NB4 (cell line): ENCODE measurements at places on chromosomes 7 and 10.

- no peak for DNase-seq
Observed at GRCh38 chr7:79452495-79453265, 787 bp downstream of the MAGI2 start.

- no peak for DNase-seq
Observed at GRCh38 chr10:29588629-29589421, 45.9 kb downstream of the SVIL start.

- peak; percentile 83 for DNase-seq
Observed at GRCh38 chr10:12333380-12334185, 15.8 kb upstream of the CAMK1D start.

DNA sequence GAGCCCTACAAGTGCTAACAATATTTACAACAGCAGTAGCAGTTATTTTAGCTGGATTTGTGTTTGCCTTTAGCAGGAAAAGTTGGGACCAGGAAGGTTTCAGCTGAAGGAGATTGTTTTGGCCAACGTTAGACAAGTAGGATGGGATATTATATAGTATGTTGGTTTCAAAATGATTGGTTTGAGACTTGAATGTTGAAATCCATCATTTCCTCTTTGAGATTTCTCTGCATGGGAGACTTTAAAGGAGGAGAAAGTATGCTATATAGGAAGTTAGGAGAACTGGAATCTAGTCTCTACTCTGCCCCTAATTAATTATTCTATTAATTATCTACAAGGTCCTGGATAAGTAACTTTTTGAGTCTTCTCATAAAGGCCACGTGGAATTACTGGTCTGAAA, 263.8 kb downstream of the PTEN start:
- DNase-seq = no peak

DNA sequence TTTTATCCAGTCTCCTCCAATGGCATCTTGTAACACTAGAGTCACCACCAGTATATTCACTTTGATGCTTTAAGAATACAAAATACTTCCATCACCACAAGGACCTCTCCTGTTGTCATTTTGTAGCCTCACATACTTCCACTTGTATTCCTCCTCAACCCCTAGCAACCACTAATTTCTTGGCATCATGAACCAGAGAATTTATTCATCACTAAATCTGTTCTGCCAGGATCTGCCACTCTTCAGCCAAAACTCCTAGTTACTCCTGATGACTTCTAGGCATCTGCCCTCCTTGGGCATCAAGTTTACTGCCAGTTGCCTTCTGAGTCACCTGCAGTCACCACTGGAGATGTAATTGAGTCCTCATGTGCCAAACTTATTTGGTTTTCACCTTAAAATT, 906.8 kb downstream of the CNTNAP2 start:
- DNase-seq = no peak

DNA sequence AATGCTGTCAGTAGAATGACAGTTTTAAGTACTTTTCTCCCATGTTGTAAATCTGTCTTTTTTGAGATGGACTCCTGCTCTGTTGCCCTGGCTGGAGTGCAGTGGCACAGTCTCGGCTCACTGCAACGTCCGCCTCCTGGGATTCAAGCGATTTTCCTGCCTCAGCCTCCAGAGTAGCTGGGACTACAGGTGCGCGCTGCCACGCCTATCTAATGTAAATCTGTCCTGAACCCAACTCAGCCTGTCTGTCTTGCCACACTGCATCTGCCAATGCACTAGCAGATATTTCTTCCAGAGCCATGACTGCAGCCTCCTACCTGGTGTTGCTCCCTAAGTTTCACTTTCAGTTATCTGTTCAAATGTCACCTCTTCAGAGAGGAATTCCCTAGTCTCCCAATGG, 264.1 kb downstream of the PHF14 start:
- no peak for DNase-seq

DNA sequence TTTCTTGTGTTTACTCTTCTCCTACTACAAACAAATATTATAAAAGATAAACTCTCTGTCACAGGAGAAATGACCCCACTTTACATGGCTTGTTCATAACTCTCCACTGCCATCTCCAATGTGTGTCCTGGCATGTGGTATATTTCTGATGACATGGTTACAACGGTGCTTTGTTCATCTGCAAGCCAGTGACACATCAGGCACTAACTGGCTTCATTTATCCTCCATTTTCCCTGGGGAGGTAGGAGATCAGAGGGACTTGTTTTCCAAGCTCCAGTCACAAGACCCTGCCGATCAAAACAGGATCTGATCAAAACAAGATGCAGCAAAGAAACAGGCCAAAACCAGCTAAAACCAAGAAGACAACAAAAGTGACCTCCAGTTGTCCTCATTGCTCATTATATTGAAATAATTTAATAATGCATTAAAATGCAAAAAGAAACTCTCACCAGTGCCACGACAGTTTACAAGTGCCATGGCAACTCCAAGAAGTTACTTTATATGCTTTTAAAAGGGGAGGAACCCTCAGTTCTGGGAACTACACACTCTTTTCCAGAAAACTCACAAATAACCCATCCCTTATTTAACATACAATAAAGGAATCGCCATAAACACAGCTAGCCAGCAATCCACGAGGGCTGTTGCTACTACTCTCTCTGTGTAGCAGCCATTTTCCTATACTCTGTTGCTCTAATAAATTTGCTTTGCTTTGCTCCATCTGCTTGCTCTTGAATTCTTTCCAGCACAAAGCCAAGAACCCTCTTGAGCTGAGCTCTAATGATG, 224.2 kb downstream of the XPNPEP1 start:
- DNase-seq = no peak

- no peak for DNase-seq
Observed at GRCh38 chr7:10798044-10798443, 175.6 kb upstream of the PHF14 start.

GRCh38 chr10:35351021-35351420, 14.7 kb downstream of the CCNY start:
- DNase-seq = no peak

DNA sequence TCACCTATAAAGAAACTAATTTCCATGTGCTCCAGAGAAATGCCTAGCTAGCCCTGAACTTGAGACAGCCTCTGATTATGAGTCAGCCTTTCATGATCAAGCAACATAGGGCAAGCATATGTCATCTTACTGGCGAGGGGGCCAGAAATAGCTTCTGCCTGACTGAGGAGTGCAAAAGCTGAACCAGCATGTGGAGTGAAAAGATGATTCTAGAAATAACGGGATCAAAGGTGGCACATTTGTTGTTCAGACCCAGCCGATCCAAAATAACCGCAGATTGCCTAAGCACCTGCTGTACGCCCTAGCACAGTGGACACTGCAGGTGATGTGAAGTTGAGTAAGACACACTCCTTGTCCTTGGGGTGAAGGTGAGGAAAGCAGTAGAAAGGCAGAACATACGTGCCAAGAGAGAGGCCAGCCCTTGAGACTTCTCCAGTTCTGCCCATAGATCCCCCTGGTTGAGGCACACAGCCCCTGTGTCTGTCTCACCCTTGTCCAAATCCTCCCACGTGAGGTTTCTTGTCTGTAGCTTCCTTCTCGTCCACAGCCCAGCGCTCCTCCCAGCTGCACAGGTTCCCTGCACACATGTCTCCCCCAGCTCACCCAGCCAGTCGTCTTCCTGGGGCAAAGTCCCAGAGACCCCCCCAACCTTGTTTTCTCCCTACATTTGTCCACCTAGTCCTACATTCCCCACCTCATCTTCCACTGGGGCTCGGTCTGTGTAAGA, 2.8 kb upstream of the BCL7B start:
- DNase-seq = peak; percentile 79

DNA sequence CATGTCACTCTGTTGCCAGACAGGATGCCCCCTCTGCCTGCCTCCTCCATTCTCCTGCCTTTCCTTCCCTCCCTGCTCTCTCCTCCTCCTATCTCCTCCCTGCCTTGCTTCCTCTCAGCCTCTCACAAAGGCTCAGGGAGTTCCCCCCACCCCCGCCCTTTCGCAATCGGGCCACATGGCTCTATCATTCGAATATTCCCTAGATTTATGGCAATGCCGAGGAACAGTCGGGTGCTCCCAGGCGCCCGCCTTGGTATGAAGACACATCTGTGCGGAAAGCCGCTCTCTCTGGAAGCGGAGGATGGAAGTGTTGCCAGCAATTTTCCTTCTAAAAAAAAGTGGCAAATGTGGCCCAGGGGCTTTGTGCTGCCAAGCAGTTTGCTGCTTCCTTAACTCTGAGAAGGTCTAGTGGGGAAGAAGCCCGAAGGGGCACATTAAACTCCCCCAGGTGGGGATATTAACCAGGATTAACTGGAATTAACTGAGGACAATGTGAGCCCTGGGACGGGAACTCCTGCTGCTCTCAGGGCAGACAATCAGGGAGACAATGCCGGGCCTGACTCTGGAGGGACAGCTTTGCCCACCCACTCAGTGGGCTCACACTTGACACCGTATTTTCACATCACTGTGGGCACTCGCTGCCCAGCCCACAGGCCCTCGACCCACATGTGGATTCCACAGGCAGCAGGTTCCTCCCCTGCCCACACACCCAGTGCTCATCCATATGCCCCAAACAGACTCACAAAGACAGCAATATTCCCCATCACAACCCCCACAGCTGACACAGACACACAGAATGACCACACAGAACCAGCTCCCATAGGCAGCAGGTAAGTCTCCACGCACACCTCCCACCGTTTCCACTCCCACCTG, 88.4 kb upstream of the SMNDC1 start:
- peak; percentile 39 for DNase-seq

GRCh38 chr10:21217107-21217506, 308.4 kb downstream of the SKIDA1 start:
- DNase-seq = no peak

DNA sequence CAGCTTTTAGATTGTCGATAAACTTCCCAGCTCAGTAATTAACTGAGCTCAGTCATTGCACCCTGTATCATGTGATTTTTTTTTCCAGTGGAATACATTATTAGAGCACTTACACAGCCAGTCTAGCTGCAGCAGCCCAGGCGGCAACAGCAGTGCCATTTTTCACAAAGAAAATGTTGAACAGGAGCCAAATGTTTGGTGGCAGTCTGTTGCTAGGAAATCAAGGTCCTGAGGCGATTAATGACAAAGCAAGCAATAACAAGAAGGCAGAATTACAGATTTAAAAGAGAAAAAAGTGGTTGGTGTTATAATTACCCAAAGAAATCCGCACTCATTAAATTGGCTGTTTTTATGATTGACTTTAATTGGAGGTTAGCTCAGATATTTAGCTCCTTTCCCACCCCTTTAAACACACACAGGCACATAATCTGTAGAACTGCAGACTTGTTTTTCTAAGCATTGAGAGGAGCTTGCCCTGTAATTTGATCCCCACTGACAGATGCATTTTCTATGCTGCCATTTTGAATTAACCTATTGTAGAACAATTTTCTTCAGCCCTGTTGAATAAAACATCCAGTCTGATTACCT, 267.4 kb downstream of the ADK start:
- no peak for DNase-seq

GRCh38 chr7:29369909-29370488, 175.4 kb downstream of the CHN2 start:
- DNase-seq = no peak

DNA sequence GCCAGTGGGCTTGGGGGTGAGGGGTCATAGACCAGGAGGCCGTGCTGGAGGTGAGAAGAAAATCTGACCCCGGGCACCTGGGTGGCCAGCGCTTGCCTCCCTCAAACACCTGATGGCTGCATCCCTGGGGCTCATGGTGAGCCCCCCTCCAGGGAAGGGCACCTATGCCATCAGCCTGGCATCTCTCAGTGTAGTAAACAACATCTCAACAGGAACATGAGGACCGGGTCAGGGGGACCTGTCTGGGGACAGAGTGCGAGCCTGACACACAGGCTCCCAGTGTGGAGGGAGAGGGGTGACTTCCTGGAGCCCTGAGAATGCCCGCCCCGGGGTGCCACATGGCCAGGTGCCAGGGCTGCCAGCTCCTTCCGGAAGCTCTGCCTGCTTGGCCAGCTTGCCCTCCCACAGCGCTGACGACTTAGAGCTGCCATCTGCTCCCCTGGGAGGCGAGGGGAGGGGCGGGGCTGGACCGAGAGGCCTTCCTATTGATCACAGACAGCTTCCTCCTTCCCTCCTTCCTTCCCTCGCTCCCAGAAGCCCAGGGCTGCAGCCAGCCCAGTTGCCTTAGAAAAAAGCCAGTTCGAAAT, 12.3 kb downstream of the STX1A start:
- DNase-seq = no peak

DNA sequence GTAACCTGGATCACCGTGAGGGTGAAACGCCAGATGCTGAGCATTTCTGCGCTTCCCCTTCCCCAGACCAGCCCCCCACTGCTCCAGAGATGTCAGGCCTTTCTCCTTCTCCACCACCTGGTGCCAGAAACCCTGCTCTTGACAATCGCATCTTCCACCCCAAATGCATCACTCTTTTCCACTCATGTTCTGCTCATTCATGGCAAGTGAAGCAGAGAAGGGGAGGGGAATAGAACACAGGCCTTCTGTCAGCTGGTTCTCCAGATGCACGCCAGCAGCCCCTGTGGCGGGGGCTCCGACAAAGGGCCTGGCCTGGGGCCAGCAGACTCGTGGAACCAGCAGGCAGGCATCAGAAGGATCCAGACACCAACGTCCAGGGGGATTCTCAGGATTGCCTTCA, 68.5 kb upstream of the SVIL start:
- no peak for DNase-seq

GRCh38 chr7:34675749-34676374, 17.8 kb downstream of the NPSR1 start:
- peak; percentile 48 for DNase-seq

DNA sequence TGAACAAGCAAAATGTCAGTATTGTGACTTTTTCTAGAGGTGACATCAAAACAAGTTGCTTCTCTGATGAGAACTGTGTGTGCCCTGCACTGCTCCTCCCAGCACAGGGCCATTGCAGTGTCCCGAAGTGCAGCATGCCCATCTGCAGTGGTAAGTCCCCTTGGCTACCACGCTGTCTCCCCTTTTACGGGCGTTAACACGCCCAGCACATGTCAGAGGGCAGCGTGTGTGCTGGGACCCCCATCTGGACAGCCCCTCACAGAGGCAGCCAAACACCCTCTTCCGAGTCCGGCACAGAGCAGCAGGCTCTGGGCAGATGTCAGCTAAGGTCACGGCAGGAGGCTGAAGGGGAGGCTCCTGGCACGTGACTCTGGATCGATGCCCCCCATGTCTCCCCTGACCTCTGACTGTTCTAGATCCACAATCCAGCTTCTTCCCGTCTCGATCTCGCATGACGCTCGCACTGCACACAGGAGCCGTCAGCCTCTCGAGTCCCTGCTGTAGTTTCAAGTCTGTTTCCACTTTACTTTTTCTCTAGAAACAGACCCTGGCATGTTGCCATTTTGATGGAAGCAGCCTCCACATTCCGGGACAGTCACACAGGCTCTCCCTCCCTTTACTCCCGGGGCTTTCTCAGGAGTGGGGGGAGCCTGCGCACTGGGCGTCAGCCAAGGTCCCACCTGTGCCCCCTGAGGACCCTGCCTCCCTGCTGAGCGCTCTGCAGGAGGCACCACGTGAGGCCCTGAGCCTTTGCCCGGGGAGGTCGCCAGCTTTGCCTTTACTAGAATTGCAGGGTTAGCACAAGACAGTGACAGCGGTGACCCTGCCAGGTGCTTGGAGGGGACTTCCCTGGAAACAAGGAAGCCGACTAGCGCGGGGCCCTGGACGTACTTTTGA, 133.8 kb downstream of the TCERG1L start:
- no peak for DNase-seq
